ENCODE measurements at places on chromosomes 7 and 10. TPM values are rescaled to one million over a fixed set of nuclear protein-coding genes. Genes with fewer than 3 reads are reported as not detected.
A peak's percentile ranks its signal among the peaks of the same experiment; 100 is the strongest.

DNA sequence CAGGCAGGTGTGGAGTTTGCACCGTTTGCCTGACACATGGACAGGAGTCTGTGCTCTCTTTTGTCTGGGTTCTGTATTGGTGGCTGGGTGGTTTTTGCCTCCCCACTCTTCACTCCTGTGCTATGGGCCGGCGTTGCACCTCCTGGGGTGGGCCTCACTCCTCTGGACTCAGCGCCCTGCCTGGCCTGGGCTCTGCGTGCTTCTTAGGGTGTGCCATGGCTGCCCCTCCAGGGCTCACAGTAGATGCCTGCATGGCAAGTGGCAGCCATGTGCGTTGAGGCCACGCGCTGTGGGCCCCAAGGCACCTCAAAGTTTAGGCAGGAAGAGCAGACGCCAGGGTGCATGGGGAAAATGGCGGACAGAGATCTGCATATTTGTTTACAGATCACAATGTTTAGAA lies 319.8 kb downstream of the ADARB2 start:
- DNase-seq: no peak

- peak; percentile 31 for DNase-seq
Measured at GRCh38 chr10:87659571-87660483, at the start of gene PAPSS2. PAPSS2 (plus strand) TSS chr10:87659878; CDS start chr10:87659982, 104 bp downstream.

DNA sequence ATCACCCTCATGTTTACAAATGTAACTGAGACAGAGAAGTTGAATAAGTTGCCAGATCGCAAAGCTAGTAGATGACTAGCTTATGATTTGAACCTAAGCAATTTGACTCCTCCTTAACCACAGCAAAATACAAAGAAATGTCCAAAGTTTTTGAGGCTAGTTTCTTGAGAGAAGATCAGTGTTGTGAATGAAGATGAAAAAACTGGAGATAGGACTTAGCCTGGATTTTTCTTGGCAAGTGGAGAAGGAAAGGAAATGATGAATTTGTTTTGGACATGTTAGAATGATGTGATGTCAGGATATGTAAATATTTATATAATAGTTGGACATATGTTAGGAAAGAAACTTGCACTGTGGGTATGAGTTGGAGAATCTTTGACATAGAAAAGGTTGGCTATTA lies 149.8 kb downstream of the LSMEM1 start:
- DNase-seq: no peak

DNA sequence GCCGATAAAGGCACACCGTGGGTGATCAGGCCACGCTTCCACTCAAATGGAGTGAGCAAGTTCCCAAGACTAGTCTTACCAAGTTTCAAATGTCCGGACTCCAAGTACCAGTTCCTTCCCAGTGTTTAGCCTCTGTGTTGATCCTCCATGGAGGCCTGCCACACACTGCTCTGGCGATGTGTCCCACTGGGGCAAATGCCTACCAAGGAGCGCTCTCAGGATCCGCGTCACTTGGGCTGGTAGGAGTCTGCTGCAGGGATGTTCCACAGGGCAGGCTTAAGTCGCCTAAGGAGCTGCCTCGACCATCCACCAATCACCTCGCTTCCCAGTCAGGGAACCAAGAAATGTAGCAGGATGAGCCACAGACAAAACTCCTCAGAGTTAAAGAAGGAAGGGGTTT lies 17.4 kb upstream of the MRLN start:
- no peak for DNase-seq

GRCh38 chr7:144134116-144134515 lies 11.1 kb downstream of the OR2A14 start:
- no peak for DNase-seq

Gene NODAL
- not detected for total RNA-seq

DNA sequence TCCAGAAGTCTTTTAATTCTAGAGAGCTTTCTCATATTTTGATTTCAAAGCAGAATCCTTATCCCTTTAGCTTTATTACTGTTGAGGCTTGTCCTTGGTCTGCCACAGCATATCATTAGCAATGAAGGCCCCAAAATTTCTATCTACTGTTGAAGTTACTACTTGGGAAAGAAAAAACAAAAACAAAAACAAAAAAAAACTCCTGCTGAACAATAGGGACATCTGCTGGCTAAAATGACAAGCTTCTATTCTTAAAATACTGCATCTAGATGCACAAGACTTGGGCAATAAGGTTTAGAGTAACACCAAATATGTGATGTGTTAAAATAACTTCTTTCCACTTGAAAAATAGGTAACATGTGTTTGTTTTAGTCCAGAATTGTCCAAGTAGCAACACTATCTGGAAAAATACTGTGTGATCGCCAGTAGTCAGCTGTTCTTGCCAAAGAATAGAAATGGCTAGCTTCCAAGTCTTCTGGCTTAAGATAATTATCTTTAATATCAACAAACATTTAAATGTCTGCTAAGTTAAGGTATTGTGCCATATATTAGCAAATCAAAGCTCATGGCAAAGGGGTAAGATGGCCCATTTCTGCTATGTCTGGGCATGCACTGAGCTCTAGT lies 3.8 kb upstream of the DMTF1 start:
- no peak for DNase-seq

DNA sequence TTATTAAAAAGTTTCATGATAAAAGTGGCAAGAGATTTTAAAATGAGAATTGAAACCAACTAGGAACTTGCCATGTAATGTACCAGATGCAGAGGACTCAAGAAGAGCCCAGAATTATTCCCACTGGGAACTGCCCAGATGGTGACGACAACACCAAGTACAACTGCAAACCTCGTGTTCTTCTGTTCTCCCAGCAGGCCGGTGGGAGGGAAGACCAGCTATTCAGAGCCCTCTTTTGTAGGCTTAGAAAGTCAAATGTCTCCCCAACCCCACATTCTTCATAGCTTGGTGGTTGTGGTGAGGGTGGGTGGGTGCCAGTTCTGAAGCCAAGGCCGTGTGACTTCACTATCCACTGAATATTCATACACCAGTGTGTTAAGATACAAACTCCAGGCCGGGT lies 54.3 kb upstream of the ITGB1 start:
- DNase-seq: no peak

DNA sequence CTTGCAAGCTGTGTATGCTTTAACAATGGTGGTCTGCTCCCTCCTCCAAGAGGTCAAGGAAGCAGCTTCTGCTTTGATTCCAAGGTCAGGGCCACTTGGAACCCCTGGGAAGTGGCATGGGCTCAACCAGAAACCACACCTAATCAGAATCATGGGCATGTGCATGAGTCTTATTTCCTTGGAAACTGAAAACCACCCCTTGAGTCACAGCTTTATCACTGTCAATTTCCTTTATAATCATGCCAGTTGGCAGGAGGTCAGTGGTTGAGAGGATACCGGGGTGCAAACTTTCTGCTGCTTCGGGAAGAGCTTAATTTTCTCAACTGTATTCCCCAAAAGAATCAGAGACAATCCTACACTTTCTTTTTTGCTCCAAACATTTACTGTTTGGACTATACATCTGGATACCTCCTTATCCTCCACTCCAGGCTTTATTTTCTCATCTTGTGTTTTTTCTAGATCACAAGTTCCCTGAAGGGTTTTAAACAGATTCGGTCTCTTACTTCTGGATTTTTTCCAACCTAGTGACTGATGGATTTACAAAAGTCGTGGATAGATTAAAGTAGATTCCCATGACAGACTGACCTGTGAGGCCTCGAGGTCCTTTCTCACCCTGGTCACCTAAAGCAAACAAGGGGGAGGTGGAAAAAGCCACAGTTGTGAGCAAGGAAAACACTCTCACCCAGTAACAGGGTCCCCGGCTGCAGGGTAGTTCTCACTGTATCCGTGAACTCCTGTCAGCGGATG lies 36.0 kb downstream of the COL17A1 start:
- DNase-seq: no peak

- DNase-seq: no peak
Measured at GRCh38 chr7:104482362-104483037, 154.1 kb downstream of the LHFPL3 start.

- DNase-seq: no peak
Measured at GRCh38 chr7:37491919-37492694, 43.4 kb upstream of the ELMO1 start.

DNA sequence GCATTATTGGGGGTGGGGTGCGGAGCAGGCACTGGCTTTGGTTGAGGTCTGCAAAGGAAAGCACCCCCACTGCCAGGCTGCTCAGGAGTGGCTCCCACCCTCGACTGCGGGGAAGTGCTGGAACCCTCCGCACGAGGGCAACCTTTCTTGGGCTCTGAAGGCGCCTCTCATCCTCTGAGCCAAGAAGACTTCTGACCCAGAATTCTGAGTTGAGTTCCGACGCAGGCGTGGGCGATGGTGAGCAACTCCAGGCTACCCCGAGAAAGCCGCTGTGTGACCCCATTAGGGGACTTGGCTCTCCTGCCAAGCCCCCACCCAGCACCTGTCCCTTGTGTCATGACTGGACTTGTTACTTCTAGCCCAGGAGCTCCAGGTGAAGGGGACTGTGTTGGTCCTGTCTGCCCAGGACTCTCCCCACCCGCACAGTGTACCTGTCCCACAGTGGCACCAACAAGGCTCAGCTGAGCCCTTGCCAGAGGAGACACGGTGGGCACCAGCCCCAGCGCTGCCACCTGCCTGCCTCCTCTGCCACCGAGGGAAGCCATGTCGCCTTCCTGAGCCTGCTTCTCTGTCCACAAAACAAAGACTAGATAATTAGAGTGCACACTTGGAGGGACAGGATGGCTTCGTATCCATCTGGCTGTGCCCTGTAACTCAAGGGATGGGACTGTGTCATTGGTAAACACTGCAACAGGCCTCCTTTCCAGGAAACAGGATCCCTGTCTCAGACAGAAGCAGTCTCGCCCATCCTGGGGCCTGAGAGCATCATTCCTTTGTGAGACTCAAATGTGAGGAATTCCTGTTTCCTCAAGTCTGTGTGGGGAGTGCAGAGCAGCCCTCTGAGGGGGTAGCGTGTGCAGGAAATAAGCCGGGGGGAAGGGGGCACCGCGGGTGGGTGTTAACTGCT lies 128.8 kb downstream of the LHPP start:
- DNase-seq: no peak

Gene GOLGA7B
- 17.3 TPM for total RNA-seq

DNA sequence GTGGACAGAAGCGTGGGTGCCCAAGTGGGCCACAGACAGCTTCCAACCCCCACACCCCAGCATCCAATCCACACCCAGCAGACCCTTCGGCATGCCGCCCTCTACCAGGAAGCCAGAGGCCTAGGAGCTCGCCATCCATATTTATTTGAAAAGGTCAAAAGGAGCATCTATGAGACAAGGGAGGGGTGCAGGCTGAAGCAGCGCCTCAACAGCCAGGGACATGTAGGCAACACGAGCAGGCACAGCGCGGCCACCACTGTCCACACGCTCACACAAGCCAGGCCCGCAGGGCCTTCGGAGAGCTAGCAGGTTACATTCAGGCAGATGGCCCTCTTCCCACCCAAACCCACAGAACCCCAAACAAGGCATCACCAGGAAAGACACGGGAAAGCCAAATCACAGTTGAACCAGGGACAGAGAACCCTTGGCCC lies 34.6 kb downstream of the PSAP start:
- DNase-seq: no peak
